ENCODE measurements at places on chromosomes 2 and 18.

DNA sequence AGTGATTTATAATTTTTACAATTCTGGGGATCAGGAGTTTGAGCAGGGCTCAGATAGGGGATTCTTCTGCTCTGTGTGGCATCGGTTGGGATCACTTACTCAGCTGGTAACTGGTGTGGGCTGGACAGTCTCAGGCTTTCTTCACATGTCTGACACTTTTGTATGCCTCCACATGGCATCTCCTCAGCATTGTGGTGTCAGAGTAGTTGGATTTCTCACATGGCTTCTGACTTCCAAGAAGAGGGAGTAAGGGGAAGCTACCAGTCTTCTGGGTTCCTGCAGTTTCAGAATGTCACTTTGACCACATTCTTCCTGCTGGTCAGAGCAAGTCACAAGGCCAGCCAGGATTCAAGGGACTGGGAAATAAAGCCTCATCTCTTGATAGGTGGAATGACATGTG is 55.6 kb downstream of the NCOA1 start:
- no peak for DNase-seq

- no peak for DNase-seq
Measured at GRCh38 chr2:237867465-237867864, 8.0 kb downstream of the RAMP1 start.

GRCh38 chr2:46180189-46180588 is 117.0 kb upstream of the EPAS1 start:
- no peak for DNase-seq

GRCh38 chr18:13528739-13529392 is 197.5 kb downstream of the FAM210A start:
- DNase-seq, result no peak

DNA sequence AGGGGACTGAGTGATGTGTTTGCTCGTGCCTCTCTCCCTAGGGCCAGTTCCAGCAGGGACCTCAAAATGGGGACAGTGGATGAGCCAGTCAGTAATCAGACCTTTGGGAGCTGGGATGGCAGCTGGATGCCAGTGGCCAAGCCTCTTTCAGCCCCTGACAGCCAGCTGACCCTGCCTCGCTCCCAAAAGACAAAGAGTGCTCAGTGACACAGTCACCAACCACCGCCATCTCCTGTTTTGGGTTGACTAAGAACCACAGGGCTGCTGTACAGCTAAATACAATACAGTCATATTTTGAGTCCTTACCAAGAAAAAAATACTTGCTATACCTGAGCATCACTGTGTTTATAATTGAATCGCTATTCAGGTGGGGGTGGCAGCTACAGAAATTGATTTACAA is 75.7 kb downstream of the POU3F3 start:
- DNase-seq, result no peak

GRCh38 chr18:35777039-35777438 is 195.4 kb upstream of the RMP24 start:
- no peak for DNase-seq

- no peak for DNase-seq
Measured at GRCh38 chr2:42908518-42909200, 116.3 kb upstream of the HAAO start.

DNA sequence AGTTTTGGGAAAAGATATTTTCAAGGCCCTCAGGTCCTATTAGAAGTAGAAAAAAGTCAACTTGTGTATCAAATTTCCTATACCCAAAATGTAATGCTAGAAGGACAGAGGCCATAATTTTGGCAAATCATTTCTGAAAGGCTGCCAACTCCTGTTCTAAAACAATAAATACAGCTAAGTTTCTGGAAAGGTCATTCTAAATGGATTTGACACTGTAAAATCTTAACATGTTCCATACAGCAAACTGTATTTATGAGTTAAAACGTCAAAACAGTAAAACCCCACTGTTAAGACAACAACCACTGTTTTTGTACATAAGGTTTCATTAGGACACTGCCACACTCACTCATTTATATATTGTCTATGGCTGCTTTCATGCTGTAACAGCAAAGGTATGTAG is 9.7 kb downstream of the FAM98A start:
- no peak for DNase-seq

DNA sequence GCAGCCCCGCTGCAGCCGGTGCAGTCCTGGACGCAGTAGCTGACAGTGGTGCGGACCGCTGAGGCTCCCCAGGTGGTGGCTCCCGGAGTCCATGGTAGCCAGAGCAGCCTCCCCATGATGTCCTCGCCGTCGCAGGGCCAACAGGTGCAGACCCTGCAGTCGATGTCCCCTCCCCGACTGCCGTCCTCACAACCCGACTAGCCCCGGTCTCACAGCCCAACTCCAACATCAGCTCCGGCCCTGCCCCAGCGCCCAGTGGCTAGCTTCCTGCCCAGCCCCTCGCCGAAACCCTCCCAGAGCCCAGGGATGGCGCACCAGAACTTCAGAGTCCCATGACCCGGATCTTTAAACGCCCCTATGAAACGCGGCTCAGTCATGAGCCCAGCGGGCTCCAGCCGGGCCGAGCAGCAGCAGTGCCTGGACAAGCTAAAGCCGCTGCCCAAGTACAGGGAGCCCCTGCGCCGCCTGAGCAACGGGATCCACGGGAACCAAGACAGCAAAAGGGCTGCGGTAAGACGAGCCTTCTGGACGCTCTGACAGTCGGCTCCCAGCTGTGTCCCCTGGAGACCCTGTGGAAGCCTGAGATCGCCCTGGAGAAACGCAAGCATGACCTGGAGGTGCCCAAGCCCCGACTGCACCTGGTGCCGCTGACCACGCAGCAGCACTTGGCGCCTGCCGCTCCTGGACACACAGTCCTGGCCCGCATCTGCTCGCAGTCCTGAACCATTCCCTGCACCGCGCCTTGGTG is 53.8 kb upstream of the TUBA3E start:
- DNase-seq, result no peak

DNA sequence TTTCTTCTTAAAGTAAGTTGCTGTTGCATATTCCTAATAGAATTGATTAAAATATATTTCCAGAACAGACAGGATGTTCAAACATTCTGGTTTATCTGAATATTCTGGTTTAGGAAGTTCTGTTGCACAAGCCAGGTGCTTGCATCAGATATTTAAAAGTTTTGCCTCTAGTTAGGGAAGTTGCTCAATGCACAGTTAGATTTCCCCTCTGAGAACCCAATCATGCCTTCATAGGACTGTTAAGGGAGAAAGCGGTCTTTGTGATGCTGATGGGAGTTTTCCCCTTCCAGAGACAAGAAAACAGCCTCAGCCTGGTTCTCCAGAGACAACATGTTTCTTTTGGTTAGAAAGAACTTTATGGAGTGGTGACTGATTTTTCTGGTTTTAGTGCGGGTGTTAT is 65.6 kb upstream of the REV1 start:
- no peak for DNase-seq

Data from type B pancreatic cell (in vitro differentiated cells).